ENCODE measurements at places on chromosomes 6 and 20.

DNA sequence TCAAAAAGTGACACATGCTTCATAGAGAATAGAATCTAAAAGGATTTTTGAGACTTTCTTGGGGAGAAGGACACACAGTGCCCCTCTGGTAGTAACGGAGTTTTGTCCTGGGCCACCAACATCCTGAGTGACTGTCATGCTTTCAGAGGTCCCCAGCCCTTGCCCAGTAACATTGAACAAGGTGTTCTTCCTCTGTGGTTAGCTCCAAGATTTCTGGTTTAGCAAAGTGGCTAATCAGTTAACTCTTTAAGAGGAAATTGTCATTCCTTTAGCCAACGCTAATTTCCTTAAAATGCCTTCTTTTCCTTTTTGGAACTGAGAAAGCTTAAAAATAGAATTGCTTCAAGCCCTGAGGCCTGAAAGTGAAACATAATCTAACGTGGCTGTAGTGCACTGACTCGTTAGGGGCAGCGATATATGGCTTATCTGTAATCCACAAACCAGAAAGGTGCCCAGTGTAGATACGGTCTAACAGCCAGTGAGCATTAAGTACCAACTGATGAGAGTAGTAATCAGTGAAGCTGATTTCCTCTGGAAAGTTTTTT is 7.8 kb downstream of the E2F3 start:
- no peak for DNase-seq

- no peak for DNase-seq
Observed at GRCh38 chr6:118012944-118013343, 105.9 kb downstream of the SLC35F1 start.

GRCh38 chr6:2147766-2148448 is 97.5 kb downstream of the GMDS start:
- no peak for DNase-seq

DNA sequence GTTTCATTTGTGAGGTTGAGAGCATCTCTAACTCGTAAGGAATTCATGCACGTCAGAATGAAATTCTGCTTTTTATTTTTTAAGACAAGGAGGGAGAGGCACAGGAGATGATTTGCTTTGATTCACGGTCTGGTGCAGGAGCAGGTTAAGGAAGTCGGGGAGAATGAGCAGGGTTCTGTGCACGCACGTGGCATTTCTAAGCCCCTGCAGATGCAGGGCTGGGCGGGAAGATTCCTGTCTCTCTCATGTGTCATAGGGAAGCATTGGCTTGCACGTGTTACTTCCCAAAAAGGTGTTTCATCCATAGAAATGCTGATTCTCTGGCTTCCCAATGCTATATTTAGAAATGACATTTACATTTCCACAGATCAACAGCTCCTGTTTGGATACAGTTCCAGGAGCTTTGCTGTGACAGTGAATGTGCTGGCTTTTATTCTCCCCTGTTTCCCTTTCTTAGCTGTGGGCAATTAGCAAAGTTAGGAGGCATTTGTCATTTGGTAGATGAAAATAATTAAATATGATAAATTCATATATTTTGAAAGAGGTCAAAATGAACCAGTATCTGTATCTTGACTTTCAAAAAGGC is 119.7 kb upstream of the ZFP64 start:
- no peak for DNase-seq

GRCh38 chr6:52356017-52356416 is 5.9 kb upstream of the PAQR8 start:
- DNase-seq = no peak

- no peak for DNase-seq
Observed at GRCh38 chr6:22470454-22471131, 98.8 kb upstream of the HDGFL1 start.

GRCh38 chr6:87408721-87409155 is 966 bp downstream of the CFAP206 start:
- no peak for DNase-seq

- DNase-seq = no peak
Observed at GRCh38 chr6:4712291-4712690, 63.9 kb upstream of the CDYL start.

GRCh38 chr20:32291166-32291565 is 13.7 kb downstream of the KIF3B start:
- DNase-seq = no peak

- no peak for DNase-seq
Observed at GRCh38 chr6:131858765-131859415, 51.1 kb downstream of the ENPP1 start.

DNA sequence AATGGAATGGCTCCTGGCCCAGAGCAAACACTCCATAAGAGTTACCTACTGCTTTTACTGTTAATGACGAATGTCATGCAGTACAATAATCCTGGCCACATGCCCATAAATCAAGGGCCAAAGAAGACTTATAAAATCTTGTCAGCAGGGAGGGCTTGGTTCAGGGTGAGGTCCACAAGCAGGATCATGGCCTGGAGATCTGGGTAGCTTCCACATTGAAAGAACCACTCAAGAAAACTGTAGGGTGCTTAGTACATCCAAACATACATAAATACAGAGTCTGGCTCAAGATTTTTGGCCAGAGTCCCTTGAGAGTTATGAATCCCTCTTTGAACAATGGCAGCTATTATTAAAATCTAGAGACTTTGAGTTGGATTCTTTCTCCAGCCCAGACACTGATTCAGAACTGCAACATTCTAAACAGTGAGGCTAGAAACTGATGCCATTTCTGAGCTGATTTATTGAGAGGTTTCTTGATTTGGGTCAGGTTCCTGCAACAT is 188.7 kb downstream of the CDC5L start:
- no peak for DNase-seq

DNA sequence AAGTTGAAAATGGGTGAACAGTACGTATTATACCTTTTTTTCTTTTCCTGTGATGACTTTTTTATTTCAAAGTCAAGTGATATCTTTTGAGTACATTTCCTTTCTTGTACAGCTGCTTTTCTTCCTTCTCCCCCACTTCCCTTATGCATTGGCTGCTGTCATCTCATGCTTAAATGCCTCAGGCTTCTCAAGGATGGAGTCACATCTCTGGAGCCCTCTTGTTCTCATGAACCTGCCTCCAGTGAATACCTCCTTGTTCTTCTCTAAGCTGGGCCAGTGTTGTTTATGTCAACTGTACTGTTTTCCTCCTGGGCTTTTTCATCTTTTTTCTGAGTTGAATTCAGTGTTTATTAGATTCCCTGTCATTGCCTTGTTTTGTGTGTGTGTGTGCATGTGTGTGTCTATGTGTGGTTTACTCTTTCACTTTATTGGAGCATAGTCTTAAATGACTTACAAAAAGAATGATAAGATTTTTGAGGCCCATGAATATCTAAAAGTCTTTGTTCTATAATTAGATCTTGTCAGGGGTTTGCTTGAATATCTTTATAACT is 23.6 kb downstream of the STXBP5 start:
- no peak for DNase-seq

DNA sequence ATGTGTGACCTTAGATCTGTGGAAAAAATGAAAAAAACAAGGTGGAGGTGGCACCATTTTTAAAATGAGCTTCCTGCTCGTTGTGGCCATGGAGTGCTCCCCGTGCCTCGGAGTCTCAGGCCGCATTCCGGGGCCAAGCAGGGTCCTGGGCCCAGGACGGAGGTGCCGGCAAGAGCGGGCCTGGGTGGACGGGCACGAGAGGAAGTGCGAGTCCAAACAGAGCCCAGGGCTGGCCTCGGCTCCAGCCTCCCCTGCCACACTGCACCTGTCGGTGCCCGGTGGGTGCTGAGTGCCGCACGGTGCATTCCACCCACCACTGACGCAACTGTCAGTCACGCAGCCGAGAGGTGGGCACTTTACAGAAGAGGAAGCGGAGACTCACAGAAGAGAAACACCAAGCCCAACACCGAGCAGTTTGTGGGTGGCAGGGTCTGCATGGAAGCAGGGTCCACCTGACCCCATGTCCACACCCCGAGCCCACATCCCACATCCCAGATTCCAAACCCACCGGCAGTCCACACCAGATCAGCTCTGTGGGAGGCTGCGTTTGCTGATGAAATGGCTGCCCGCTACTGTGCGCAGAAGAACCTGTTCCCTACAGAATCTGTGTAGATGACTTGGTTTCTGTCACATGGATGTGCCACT is 97.7 kb downstream of the PSMB1 start:
- no peak for DNase-seq

GRCh38 chr20:45039475-45039820 is 61.5 kb downstream of the KCNS1 start:
- no peak for DNase-seq

DNA sequence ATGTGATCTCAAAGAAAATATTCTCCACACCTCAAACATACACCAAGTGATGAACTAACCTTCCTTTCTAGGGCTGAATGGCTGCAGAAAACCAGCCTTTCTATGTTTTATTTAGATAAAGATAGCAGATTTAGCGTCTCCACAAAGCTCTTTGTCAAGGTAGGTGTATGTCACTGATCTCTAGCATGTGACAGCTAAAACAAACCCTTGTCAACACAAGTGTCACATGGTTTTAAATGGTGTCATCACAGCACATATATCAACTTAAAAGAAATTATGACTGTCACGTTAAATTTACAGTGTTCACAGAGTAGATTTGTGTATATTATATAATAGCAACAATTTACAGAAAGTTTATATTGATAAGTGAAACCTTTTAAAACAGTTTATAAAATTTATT is 58.3 kb downstream of the TENT5A start:
- no peak for DNase-seq

DNA sequence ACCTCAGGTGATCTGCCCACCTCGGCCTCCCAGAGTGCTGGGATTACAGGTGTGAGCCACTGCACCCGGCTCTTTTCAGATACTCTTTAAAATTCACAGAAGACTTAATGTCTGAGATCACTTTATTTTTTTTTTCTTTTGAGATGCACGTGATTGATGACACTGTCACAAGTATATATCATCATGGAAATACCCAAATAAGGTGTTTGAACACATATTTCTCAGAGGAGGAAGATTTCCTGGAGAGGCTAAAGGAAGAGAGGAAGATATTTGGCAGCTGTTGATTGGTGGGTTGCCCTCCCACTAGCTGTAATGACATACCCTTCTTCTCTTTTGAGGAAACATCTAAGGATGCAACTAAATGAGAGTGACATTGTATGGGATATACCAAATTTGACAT is 225.9 kb upstream of the CITED2 start:
- no peak for DNase-seq

DNA sequence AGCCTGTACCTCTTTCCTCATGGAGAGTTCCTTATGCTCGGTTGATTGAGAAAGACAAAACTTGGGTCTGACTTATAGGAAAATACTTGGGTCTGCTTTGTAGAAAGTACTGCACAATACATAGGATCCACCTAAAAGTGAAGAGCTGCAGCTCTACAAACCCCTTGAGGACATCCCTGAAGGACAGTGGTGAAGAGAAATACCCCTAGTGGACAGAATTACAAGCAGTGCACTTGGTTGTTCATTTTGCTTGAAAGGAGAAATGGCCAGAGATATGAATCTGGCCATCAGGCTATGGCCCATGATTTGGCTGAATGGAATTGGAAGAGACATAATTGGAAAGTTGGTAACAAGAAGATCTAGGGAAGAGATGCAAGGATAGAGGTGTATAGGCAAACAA is 8.3 kb downstream of the CD24 start:
- DNase-seq = no peak

DNA sequence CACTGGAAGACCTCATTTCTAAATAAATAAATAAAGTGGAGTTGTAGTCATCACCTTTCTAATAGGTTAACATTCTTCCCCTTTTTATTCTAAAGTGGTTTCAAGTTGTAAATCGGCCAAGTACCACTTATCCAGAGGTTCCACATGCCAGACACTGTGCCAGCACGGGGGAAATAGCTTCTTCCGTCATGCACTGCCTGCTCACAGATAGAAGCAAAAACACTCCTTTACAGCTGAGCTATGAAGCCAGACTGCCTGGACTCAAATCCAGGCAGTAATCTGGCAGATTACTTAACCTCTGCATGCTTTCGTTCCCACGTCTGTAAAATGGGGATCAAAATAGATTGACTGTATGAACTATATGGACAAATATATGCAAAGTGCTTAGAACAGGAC is 17.2 kb upstream of the SCML4 start:
- no peak for DNase-seq

- peak; percentile 20 for DNase-seq
Observed at GRCh38 chr20:49276961-49277785, 684 bp downstream of the ZNFX1 start.

GRCh38 chr6:12436683-12437082 is 146.5 kb downstream of the EDN1 start:
- DNase-seq = no peak

- DNase-seq = no peak
Observed at GRCh38 chr6:21138336-21139069, 455.0 kb upstream of the SOX4 start.

GRCh38 chr6:143346004-143346403 is 104.5 kb downstream of the ADAT2 start:
- DNase-seq = no peak

DNA sequence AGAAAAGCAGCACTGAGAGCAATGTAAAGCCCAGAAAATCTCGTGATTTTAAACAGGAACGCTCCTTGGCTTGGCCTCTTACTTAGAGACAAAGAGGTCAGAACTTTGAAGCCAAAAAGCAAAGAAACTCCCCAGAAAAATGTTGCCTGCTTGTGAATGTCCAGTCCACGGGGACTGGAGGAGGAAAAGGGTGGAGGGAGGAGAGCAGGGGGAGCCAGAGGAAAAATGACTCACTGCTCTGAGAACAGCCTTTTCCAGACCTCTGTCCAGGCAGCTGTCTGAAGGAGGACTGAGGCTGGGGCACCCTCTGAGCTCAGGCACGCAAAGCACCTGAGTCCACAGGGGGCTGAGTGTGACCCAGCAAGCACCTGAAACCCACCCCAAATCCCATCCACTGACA is 64.7 kb downstream of the TRAM2 start:
- no peak for DNase-seq

DNA sequence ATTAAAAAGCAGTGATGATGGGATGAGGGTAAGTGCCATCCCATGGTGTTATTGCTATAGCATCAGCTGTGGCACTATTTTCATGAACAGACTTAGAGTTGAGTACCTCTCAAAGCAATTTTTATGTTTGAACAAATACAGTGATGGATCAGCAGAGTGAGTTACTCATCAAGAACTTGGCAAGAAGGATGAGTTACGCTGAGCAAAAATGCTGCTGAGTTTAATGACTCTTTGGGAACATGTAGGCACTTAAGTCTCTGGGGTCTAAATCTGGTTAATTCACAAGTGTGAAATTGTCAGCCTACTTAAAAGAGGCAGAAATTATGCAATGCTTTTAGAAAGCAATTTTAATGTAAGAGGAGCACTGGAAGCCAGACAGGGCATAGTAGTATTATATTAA is 78.5 kb upstream of the AHI1 start:
- DNase-seq = no peak

DNA sequence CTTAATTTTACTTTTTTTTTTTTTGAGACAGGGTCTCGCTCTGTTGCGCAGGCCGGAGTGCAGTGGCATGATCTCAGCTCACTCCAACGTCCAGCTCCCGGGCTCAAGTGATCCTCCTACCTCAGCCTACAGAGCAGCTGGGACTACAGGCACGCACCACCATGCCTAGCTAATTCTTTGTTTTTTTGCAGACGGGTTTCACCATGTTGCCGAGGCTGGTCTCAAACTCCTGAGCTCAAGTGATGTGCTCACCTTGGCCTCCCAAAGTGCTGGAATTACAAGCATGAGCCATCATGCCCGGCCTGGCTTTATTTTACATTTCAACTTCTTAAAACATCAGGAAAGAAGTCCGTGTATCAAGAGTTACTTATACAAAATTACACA is 5.7 kb downstream of the OSER1 start:
- no peak for DNase-seq

All from CD4-positive, alpha-beta T cell treated with Interleukin-15 for 1 hour (primary cell).